Large intestine (tissue), 12 donors: ENCODE measurements at places on chromosomes 2 and 18.
A peak's percentile ranks its signal among the peaks of the same experiment; 100 is the strongest.

- DNase-seq, result no peak
Observed at GRCh38 chr2:160657196-160657595, 163.6 kb upstream of the RBMS1 start.

DNA sequence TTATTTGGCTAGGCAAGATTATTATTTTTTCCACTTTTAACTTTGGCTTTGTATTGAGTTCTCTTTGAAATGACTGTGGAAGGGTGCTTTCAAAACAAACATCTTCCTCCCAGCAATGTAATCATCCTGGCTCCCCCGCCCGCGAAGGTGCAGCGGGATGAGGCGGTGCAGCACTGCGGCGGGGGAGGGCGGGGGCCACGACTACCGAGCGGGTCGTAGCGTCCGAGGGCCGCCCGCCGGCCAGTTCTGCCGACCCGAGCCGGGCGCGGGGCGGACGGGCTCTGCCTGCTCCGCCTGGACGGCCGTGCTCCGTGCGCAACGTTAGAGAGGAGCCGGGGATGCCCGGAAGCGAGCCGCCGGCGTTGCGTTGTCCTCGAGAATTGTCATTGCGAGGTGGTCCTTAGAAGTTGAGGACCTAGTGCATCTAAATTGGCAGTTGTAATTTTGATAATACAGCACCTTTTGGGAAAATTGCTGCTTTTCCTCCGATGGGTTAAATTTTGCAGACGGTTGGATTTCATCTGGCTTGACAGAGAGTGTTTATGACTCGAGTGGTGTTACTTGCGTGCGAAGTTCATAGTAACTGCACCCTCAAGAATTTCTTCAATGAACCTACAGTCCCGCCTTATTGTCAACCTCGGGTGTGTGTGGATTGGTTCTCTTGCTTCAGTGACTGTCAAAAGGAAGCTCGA is 1.1 kb downstream of the EPC2 start:
- DNase-seq, result peak; percentile 75

GRCh38 chr2:96523659-96524481 is 12.7 kb upstream of the ARID5A start:
- DNase-seq, result no peak

GRCh38 chr2:30421604-30422443 is 25.2 kb upstream of the LCLAT1 start:
- no peak for DNase-seq

DNA sequence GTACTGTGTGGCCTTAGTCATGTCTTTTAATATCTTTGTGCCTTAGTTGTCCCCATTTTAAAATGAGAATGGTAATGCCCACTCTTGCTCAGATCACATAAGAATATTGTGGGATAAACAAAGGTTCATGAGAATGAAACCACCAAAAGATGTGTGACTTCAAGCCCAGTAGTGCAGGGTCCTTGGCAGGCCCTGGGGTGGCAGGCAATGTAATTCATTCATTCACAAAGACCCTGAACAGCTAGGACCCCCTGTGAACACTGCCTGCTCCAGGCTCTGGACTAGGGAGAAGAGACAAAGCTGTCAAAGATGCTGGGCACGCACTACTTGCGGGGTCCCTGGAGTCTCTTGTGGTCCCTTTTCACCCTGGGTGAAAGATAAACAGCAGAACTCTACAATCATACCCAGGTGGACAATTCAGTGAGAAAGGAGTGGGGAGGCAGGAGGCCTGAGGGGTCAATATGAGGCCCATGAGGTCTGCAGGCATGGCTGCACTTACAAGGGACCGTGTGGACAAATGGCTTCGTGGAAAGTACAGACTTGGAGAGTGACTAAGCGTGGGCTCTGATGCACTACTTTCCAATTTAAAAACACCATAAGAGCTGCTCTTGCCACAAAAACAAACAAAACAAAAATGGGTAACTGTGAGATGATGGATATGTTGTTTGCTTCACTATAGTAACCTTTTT is 136.1 kb downstream of the SMAD7 start:
- DNase-seq, result no peak

DNA sequence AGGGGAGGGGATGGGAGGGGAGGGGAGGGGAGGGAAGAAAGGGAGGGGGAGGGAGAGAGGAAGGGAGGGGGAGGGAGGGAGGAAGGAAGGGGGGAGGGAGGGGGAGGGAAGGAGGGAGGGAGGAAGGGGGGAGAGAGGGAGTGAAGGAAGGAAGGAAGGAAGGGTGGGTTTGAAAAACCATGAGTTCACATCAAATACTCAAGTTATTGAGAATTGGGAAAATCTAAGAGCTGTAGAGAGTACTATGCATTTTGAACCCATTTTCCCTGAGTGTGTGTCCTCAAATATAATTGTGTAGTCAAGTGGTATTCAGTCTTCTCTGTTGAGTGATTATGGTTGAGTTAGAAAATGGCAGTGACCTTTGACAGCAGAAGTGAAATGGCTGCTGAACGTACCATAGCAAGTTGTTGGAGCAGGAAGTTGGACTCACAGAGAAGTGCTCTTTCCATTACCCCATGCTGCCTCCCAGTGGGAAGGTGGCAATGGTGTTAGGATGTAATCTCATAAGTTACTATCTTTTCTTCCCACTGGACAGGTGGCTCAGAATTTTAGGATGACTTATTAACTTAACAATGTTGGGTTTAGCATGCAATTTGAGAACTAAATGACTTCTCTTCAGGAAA is 214.6 kb downstream of the SETBP1 start:
- peak; percentile 59 for DNase-seq

DNA sequence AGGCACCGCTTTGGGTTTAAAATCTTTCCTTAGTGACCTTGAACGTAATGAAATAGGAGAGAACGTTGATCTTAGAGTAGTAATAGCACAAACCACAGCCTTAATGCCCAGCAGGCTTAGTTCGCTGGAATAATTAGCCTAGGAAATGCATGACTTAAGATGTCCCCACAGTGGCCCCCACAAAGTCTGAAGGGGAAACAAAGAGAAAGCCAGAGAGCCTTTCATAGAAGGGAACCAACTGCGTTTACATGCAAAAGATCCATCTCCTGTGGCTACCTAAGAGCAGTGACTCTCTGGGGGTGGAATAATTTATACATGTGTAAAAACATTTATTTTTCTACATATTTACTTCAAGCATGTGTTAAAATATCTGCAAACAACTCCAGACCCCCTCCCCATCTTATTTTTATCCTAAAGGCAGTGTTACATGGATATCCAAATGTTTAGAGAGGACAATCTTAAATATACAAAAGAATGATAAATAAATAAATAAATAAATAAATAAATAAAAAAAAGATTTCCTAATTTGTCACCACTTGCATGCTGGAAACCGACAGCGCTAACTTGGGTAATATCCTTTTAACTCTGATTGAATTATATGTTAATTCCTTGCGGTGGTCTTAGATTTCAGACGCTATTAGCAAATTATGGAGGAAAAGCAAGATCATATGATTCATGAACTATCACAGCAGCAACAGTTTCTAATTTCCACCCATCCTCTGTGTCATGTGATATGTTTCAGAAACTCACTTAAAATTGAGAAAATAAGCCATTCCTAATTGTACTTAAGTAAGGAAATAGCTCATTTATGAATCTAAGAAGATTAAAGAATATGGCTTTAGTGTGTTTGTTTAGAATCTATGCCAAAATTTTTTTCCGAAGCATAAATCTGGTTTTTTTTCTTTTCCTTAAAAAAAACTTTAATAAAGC is 23.4 kb upstream of the CYP1B1 start:
- DNase-seq, result no peak

GRCh38 chr18:47964053-47964452 is 33.6 kb upstream of the SMAD2 start:
- no peak for DNase-seq

DNA sequence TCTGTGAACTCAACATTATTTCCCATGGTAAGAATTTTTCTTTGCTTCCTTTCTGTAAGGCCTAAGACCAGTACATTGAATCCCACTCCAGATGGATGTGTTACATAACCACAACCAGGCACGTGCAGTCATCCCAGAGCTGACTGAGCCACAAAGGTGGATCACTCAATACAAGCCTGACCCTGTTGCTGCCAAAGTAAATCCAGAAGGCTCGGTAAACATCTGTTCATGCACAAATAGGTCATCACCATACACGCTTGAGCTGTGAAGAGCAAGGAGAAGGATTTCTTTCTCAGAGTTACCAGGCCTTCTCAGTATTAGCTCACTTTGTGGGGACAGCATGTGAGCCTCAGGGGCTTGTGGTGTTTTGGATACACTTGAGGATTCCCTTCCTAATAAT is 791.4 kb upstream of the FANCL start:
- DNase-seq, result no peak

GRCh38 chr2:75055142-75055819 is 96.8 kb downstream of the POLE4 start:
- DNase-seq, result no peak

- no peak for DNase-seq
Observed at GRCh38 chr2:121884078-121884477, 128.6 kb downstream of the TSN start.

GRCh38 chr2:182230561-182230960 is 196.3 kb downstream of the PDE1A start:
- no peak for DNase-seq

DNA sequence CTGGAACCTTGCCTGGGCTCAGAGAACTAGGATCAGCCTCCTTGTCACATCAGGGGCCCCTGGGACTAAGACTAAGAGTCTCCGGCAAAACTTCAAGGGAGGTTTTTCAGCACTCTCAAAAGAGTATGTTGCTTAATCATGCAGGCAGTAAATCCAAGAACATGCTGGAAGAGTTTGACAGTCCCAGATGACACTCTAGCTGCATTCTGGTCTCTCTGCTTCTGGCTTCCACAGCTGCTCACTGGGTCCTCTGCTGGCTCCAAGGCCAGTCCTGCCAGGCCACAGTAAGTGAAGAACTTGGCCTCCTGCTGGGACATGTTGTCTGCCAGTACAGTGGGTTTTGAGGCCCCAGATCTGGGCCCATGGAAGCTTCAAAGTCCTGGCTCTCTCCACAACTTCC is 45.2 kb upstream of the IL1RL1 start:
- no peak for DNase-seq

GRCh38 chr2:147569426-147569825 is 275.4 kb upstream of the ACVR2A start:
- DNase-seq, result no peak

DNA sequence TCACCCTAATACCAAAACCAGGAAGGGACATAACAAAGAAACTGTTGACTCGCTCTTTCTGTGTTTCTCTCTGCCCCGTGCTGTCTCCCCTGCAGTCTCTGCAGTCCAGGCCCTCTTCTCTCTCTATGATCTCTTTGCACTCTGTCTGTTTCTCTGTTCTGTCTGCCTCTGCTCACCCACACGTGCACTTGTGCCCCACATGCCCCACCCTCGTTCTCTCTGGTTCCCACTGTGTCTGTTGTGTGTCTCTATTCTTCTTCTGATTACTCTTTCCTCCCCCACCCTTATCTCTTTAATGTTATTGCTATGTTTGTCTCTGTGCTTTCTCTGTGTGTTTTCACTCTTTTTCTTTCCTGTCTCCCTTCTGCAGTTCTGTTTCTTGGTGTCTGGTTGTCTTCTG is 54.0 kb downstream of the NAT8 start:
- DNase-seq, result no peak

DNA sequence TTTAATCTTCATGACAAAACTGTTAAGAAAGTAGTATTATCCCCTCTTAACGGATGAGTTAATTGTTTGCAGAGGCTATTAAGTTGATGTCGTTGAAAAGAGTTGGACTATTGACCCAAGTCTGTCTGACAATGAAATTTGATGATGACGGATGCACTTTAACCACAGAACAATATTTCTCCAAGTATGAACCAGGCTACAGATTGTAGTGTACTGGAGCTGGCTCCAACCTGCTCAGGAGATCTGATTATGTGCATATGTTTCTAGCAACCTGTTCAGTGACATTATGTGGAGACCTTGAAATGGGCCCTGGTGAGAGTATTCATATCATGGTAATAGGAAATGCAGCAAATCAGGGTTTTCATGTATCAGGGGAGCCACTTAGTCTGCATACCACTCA is 174.1 kb downstream of the CDH7 start:
- DNase-seq, result peak; percentile 86

GRCh38 chr2:37648331-37649011 is 23.0 kb downstream of the CDC42EP3 start:
- DNase-seq, result no peak

- DNase-seq, result no peak
Observed at GRCh38 chr2:150788426-150789140, 301.1 kb upstream of the RND3 start.

GRCh38 chr2:144067506-144067905 is 452.4 kb downstream of the ZEB2 start:
- DNase-seq, result no peak

- no peak for DNase-seq
Observed at GRCh38 chr2:119421741-119422140, 9.9 kb upstream of the TMEM37 start.

GRCh38 chr2:120596191-120596811 is 139.4 kb upstream of the GLI2 start:
- no peak for DNase-seq

- no peak for DNase-seq
Observed at GRCh38 chr2:240640939-240641338, 15.7 kb downstream of the GPR35 start.

DNA sequence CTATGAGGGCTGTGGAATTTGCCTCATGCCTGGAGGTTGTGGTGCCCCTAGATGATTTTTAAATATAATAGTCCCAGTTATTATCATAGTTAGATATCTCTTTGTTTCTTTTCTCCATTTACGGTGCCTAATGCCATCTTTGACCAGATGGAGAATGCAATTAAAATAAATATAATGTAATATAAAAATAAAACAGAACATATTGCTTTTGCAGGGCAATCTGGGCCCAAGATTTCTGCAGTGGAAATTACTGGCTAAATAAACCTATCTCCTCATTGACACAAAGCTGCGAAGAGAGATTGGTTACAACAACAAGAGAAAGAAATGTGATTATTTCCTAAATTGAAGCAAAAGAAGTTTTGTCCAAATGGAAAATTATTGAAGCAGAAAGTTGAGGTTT is 51.8 kb downstream of the CPO start:
- no peak for DNase-seq

DNA sequence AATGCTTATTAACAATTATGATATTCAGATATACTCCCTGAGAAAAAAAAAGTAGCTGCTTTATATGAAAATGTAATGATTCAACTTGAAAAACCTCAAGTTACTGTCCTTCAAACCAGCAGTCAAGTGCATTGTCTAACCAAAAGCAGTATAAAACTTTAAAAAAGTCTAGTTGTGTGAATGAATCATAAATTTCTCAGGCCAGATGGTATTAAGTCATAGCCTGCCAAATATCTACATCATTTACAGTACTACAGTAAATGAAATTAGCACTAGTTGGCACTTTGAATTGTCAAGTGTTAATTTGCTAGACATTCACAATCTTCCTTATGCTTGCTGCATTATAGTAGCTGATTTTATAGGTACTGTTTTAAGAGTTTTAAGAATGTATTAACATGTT is 85.9 kb downstream of the CBLN2 start:
- DNase-seq, result no peak
